Left ventricle myocardium inferior (tissue), 1 donor: ENCODE measurements at places on chromosomes 16 and 17. TPM values are rescaled to one million over a fixed set of nuclear protein-coding genes. Genes with fewer than 3 reads are reported as not detected.

The FBXW10B gene
- 1.0 TPM for total RNA-seq

The C16orf86 gene
- 2.9 TPM for total RNA-seq

GRCh38 chr16:48537275-48537674, 72.7 kb downstream of the N4BP1 start:
- H3K36me3 ChIP-seq: peaks cover 14% of the 10 kb centered on the region
- peak overlapping the region; percentile 69 for H3K27ac ChIP-seq
- H3K4me1 ChIP-seq: peaks cover 59% of the 10 kb centered on the region
- no peak overlapping the region for H3K4me3 ChIP-seq

GRCh38 chr16:88539261-88539651, 30.9 kb upstream of the ZC3H18 start:
- no peak overlapping the region for H3K27ac ChIP-seq
- no peak overlapping the region for H3K4me3 ChIP-seq
- H3K36me3 ChIP-seq: no peaks in the 10 kb centered on the region
- DNase-seq: no peak
- H3K4me1 ChIP-seq: peaks cover 12% of the 10 kb centered on the region
- peaks cover 50% of the 10 kb centered on the region for H3K27me3 ChIP-seq

DNA sequence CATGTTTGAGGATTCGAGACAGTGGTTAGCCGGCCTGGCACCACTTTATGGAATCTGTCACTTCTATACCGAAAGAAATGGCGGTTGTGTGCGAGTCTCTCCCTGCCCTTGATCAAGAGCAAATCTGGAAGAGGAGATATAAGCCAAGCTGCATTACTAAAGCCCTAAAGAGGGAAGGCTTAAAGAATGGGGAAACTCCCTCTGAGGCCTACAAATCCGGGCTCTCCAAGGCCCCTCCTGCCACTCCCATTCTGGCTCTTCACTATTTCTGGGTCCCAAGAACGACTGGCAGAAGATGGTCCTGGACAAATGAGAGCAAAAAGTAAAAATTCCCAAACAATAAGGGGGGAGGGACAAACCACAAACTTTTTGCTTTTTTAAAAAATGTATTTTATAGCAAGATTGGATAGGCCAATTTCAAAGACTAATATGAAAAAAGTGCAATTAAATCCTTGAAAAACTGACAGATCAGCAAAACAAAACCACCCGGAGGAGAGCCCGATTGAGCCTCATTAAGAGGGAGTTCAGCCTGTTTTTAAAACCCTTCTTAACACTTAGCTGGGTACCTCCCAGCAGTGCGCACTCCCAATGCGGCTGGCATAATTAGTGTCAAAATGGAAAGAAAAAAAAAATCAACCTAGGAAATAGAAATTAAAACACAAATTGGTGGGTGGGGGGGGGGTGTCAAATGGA, 193.5 kb downstream of the ZFHX3 start:
- DNase-seq: no peak
- no peak overlapping the region for H3K27ac ChIP-seq
- H3K4me3 ChIP-seq: no peak overlapping the region
- H3K4me1 ChIP-seq: peaks cover 64% of the 10 kb centered on the region
- no peaks in the 10 kb centered on the region for H3K36me3 ChIP-seq

GRCh38 chr17:2517539-2517938, 5.9 kb upstream of the METTL16 start:
- H3K4me3 ChIP-seq: no peak overlapping the region
- H3K27me3 ChIP-seq: no peaks in the 10 kb centered on the region
- peaks cover 3% of the 10 kb centered on the region for H3K4me1 ChIP-seq
- no peak overlapping the region for H3K27ac ChIP-seq

DNA sequence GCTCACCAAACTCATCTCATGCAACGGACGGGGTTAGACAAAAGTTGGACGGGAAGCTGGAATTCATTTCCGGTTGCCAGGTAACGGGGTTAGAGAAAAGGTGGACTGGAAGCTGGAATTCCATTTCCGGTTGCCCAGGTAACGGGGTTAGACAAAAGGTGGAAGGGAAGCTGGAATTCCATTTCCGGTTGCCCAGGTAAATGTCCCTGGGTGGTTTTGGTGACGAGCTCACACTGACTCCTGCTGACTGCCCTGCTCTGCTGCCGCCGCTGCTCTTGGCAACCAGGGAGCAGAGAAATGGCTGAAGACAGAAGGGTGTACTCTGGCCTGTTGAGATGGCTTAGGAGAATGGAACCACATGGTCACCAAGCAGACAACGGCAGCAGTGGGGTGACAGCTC, 170.3 kb upstream of the RPH3AL start:
- H3K36me3 ChIP-seq: peaks cover 35% of the 10 kb centered on the region
- no peaks in the 10 kb centered on the region for H3K27me3 ChIP-seq
- DNase-seq: no peak

DNA sequence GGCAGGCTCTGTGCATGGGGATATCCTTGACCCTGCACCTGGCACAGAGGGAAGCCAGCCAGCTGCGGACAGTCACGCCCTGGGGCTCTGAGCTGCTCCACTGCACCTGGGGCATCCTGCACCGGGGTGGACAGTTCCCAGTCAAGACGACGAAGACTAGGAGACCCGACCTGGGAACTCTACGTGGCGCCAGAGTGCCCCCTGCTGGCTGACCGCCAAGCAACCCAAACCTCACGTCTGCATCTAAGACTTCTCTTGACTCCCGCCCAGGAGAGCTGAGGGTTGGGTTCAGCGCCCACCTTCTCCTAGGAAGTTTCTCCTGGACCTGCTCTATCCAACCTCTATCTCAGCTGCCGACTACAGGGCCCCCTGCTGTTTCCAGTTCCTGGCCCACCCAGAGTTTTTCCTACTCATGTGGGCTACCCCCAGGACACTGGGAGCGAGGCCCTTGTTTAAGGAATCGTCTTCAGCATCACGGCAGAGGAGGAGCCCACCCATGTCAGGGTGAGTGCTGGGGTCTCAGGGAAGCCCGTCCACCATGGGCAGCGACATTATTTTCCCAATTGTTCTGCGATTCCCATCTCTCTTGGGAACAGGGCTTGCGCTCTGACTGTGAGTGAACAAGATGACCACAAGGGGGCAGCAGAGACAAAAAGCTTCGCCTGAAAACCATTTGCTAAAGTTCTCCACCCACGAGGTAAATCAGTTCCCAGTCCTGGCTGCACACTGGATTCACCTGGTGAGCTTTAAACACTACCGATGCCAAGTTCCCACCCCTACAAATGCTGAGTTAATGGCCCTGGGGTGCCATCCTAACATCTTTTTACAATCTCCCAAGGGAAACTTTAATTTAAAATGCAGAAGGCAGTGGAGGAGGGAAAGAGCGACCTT, 29.3 kb downstream of the TLE7 start:
- peaks cover 89% of the 10 kb centered on the region for H3K27me3 ChIP-seq
- no peaks in the 10 kb centered on the region for H3K36me3 ChIP-seq
- no peak overlapping the region for H3K4me3 ChIP-seq
- H3K4me1 ChIP-seq: no peaks in the 10 kb centered on the region
- peak; percentile 28 for DNase-seq

GRCh38 chr17:36142806-36143205, 33.6 kb downstream of the TBC1D3B start:
- no peaks in the 10 kb centered on the region for H3K36me3 ChIP-seq
- H3K4me3 ChIP-seq: no peak overlapping the region
- H3K27ac ChIP-seq: no peak overlapping the region
- peaks cover 16% of the 10 kb centered on the region for H3K27me3 ChIP-seq
- DNase-seq: no peak

DNA sequence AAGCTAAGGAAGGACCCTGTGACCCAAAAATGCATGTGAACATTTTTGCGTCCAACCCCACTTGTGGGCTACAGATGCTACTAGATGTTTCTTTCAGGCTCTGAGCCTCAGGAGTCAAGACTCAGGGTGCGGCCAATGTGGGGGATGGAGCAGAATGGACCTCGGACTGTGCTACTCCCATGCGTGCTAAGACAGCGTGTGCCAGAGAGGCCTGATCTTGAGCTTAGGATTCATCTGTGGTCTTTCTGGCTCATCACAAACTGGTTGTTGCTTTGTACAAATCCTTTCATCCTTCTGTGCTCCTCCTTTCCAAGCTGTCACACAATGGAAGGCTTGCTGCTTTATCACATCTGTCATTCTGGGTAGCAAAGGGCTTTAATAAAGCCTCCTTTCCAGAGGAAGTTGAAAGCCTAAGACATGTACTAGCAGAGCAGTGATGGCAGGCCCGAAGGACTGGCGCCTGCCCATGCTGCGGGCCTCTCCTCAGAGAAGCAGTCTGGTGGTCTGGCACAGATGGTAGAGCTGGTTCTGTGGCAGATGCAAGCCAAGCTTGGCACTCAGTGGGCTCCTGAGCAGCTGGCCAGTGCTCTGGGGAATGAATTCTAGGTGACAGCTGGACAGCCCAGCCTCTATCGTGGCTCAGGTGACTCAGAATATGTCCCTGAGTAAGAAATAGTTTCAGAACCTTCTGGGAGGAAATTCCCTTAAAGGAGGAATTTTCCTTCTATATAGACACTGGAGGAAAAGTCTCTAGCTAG, 27.8 kb downstream of the COG4 start:
- H3K27ac ChIP-seq: no peak overlapping the region
- DNase-seq: no peak
- H3K4me3 ChIP-seq: no peak overlapping the region
- H3K27me3 ChIP-seq: no peaks in the 10 kb centered on the region
- H3K36me3 ChIP-seq: peaks cover 82% of the 10 kb centered on the region

GRCh38 chr17:50928646-50929045, 62.5 kb upstream of the TOB1 start:
- no peaks in the 10 kb centered on the region for H3K36me3 ChIP-seq
- no peak overlapping the region for H3K27ac ChIP-seq
- peaks cover 32% of the 10 kb centered on the region for H3K4me1 ChIP-seq

DNA sequence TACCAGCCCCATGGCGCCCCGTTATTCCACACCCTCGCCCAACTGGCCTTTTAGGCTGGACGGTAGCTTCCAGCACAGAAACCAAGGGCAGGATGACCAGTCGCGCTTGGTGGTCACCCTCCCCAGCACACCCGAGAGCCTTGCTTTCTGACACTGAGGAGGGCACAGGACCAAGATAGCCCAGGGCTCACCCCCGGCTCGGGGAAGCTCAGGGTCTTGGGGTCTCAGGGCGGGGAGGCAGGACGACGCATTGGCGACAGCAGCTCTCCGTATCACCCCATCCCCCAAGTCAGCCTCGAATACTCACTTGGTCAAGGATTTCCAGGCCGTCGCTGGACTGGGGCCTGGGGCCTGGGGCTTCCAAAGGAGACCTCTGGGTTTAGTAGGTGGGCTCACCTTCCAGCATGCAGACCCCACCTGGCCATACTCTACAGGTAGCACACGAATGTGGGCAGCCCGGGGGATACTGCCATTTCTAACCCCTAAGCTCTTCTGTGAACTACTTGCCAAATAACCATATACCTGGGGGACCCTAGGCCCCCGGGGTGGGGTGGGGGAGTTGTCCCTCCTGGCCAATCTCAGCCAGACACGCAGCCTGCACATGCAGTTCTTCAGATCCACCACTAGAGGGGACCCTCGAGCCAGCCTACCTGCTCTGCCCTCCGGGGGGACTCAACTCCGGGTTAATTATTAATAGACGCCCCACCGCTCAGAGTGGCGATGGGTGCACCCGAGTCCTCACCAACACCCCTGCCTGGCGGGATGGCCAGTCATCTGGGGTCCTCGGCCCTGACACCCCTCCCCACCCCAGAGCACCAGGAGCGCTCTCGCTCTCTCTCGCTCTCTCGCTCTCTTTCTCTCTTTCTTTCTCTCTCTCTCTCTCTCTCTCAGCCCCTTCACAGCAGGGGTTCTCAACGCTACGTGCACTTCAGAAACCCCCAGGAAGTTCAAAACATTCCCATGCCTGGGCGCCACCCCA, 30.0 kb downstream of the TBC1D16 start:
- no peaks in the 10 kb centered on the region for H3K27me3 ChIP-seq
- H3K36me3 ChIP-seq: peaks cover 10% of the 10 kb centered on the region
- no peak overlapping the region for H3K27ac ChIP-seq
- H3K4me3 ChIP-seq: peak overlapping the region; percentile 37

GRCh38 chr17:75778861-75779249, 5.8 kb upstream of the UNK start:
- peak overlapping the region; percentile 97 for H3K4me3 ChIP-seq
- peaks cover 65% of the 10 kb centered on the region for H3K4me1 ChIP-seq
- no peak for DNase-seq
- H3K27me3 ChIP-seq: no peaks in the 10 kb centered on the region

DNA sequence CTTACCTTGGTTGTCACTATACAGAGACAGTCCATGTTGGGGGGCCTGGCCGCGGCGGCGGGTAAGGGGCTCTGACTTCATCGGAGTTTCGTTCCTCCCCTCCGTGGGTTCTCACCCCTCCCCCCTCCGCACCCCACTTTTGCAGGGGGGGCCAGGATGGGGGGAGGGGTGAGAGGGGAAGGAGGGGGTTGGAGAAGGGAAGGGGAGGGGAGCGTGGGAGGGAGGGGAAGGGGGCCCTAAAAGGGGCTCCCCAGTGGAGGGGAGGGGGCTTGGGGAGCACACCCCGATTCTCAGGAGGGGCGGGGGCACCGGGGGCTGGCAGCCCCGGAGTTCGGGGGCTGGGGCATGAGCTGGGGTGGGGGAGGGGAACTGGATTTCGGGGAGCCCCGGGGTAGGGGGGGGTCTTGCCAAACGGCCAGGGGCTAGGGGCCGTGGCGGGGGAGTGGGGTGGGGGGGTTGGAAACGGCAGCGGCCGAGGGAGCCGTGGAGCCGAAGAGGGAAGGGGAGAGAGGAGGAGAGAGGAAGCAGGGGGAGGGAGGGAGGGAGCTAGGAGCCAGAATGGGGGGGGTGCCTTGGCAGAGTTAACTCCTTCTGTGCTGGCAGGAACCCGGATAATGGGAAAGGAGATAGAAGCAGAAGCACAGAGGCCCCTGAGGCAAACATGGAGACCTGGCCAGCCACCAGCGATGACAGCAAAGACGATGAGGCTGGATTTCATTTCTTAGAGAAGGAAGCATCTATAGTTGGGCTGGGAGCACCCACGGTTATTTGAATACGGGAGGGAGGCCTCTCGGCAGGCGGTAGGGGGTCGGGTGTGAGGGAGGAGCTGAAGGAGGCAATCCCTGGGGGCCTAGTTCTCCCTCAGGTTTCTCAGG, 2.3 kb downstream of the DLG4 start:
- H3K4me1 ChIP-seq: peaks cover 85% of the 10 kb centered on the region
- no peaks in the 10 kb centered on the region for H3K27me3 ChIP-seq
- peak; percentile 60 for DNase-seq
- peaks cover 18% of the 10 kb centered on the region for H3K36me3 ChIP-seq

DNA sequence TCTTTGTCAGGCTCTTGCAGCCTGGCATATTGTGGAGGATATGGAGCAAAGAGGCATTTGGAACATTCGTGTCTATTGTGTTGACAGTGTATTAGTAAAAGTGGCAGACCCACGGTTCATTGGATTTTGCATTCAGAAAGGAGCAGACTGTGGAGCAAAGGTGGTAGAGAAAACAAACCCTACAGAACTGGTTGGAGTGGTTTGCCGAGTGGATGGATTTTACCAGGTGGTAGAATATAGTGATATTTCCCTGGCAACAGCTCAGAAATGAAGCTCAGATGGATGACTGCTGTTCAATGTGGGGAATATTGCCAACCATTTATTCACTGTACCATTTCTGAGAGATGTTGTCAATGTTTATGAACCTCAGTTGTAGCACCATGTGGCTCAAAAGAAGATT, 44.5 kb downstream of the EFCAB13 start:
- no peak overlapping the region for H3K4me3 ChIP-seq
- DNase-seq: no peak
- H3K36me3 ChIP-seq: no peaks in the 10 kb centered on the region
- no peak overlapping the region for H3K27ac ChIP-seq
